ENCODE measurements at places on chromosomes 6 and 20.

GRCh38 chr20:59596690-59597089, 7.7 kb upstream of the PHACTR3 start:
- no peak for DNase-seq

- no peak for DNase-seq
Observed at GRCh38 chr20:22878166-22878565, 156.9 kb upstream of the SSTR4 start.

DNA sequence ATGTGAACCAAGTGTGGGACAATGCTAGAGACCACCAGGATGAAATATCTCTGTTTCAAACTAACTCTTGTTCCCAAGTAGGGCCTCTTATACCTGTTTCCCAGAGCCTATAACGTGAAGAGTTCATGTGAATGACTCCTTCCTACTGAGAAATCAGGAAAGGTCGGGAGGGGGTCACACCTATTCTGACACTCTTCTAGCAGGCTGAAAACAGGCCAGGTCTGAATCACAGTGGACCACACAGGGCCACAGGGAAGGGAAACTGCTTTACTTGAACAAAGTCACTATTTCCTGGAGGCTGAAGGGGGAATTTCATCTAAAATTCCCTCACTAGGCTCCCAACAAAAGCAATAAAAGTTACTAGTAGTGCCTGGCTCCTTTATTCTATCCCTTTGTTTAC, 88.4 kb upstream of the BMP2 start:
- DNase-seq: no peak

GRCh38 chr6:42729731-42730130, 7.3 kb upstream of the PRPH2 start:
- no peak for DNase-seq

- DNase-seq: no peak
Observed at GRCh38 chr6:49692534-49692933, 20.8 kb downstream of the CRISP2 start.

DNA sequence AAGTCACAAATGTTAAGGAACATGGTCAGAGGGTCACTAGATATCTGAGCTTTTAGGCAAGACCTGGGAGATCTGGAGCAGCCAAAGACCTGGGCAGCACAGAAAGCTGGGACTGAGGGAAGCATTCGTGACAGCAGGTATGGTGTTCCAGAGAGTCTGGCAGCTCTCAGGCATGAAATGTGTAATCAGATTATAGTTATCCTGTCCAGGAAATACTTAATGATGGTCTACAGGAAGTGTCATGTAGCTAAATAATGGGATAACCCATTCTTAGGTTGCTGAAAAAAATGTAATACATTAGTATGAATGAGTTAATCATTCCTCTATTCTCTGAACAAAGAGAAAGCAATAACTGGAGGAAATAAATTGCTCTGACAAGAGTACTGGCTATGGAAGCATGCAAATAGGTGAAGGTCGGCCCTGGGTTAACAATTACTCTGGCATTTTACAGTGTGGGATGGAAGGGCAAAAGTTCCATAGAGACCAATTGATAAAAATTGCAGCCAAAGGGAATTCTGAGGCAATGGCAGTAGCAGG, 740.5 kb downstream of the CBLN4 start:
- DNase-seq: no peak

DNA sequence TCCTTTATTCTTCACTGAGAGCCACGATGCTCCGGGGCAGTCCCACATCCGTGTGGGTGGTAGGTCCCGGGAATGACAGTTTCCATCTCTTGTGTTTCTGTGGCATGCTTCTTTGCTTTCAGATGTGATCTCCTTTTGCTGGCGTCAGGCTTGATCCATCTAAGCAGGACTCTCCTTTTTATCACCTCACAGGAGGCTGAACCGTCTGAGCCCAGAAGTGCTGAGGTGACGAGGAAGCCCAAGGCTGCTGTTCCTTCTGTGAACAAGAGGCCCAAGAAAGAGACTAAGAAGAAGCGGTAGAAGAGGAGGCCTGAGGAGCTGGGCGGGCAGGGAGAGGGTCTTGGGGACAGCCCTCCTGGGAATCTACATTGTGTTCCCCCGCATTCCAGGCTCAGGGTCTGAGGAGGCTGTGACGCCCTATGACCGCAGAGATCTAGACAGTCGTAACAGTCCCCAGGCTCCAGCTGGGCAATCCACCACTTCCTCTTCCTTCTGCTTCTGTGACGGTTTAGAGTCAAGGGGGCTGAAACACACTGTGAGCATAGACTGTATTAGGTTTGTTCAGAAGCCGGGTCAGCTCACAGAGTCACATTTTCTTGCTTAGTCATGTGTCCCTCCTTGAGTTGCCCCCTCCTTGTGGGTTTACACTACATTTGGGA, 26.8 kb downstream of the MANBAL start:
- peak; percentile 75 for DNase-seq

Data from CD4-positive, alpha-beta T cell treated with Interleukin-1 beta for 1 hour (primary cell).